ENCODE measurements at places on chromosomes 6 and 20.

GRCh38 chr6:72784581-72784980 lies 162.7 kb downstream of the KCNQ5 start:
- no peak for DNase-seq

- no peak for DNase-seq
Observed at GRCh38 chr6:132812255-132812732, 2.1 kb upstream of the RPS12 start.

- no peak for DNase-seq
Observed at GRCh38 chr20:59443550-59443949, 143.1 kb downstream of the EDN3 start.

- no peak for DNase-seq
Observed at GRCh38 chr6:148934539-148934938, 187.7 kb downstream of the UST start.

DNA sequence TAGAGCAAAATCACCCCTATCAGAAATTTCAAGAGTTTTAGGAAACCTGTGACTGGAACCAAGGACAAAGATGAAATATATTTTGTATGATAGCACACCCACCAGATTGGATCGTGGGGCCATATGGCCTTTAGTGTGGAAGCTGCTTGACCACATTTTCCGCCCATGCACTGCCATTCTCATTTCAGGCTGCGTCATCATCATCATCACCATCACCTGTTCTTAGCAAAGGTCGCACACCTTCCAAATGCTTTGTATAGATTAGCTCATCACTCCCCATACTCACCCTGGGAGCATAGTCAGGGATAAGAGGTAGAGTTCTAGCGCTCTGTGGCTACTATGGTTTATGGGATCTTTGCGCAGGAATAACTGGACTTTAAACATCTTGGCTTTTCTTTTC lies 185.7 kb downstream of the MTHFD1L start:
- DNase-seq = no peak

- DNase-seq = no peak
Observed at GRCh38 chr6:2263896-2264295, 18.5 kb upstream of the GMDS start.

DNA sequence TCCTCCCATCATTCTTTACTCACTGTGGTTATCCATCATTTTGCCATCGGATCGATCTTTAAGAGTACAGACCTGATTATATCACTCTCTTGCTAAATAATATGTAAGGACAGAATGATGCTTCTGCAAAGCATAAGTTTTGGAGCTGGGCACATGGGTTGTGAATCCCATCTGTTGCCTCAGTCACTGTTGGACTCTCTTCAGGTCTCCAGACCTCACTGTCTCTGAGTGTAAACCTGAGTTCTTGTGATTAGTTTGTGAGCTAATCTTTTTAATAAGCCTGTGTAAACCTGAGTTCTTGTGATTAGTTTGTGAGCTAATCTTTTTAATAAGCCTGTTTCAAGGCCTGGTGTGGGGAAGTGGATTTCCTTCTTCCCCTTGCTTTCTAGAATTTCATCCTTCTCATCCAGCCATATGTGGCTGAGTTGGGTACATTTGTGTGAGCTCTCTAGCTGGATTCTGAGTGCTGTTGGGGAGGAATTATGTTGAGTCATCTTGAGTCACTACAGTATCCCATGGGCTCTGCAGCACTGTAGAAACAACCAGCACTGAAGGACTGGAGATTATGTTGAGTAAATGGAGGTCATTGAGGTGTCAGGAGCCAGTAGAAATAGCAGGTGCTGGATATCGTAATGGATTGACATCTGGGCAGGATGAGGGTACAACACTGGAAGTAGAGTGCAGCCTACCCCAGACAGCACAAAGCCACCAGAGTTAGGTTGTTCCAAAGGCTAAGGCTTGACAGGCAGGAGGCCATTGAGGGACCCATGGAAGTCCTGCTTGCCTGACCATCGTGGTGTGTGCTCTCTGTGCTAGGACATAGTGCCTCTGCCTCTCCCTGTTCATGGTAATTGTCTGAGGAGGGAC lies 52.4 kb downstream of the SCAND1 start:
- DNase-seq = no peak
